ENCODE measurements at places on chromosomes 2 and 18.

GRCh38 chr2:176385219-176385759, 116.0 kb downstream of the MTX2 start:
- DNase-seq, result peak; percentile 30

GRCh38 chr2:153235516-153235915, 243.0 kb downstream of the RPRM start:
- no peak for DNase-seq

- no peak for DNase-seq
Observed at GRCh38 chr2:10393640-10393982, 54.5 kb downstream of the ODC1 start.

- DNase-seq, result no peak
Observed at GRCh38 chr2:26330604-26331003, 15.3 kb upstream of the SELENOI start.

- DNase-seq, result no peak
Observed at GRCh38 chr2:241237047-241237446, 48.6 kb downstream of the ANO7 start.

GRCh38 chr2:40259900-40260299, 192.0 kb downstream of the SLC8A1 start:
- DNase-seq, result no peak

DNA sequence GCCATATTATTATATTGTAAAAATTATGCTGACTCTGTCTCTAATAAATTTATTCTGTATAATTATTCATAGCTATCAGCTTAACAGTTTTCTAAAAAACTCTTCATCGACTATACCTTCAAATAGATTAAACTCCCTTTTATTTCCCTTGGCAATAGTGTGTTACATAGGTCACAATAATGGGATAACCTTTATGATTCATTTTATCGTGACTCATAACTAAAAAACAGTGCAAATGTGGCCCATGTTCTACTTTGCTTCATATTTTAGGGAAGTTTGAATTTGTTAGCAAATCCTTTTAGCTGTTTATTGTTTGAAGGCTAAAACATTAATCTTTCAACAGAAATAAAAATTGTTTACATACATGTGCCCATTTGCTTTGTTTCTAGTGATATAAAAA, 783.2 kb upstream of the CDH2 start:
- no peak for DNase-seq

GRCh38 chr2:45943219-45944044, 292.0 kb downstream of the PRKCE start:
- no peak for DNase-seq

- DNase-seq, result no peak
Observed at GRCh38 chr2:237708065-237708398, 80.6 kb downstream of the LRRFIP1 start.

DNA sequence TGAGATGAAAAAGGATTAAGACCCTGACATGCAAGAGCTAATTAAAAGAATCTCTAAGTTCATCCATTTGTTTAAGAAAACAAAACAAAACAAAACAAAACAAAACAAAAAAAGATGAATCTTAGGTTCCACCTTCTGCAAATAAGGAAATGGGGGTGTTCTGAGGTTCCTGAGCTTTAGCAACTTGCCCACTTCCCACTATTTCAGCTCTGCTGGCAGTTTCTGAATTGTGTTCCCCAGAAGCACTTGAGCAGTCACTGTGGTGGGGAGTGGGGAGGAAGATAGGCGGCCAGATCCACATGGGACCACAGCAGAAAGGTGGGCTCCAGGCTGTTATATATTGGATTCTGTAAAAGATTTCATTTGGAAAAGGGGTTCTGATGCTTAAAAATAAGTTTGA, 20.3 kb downstream of the INO80C start:
- no peak for DNase-seq

GRCh38 chr18:70149616-70150301, 55.7 kb downstream of the RTTN start:
- no peak for DNase-seq

GRCh38 chr2:15307526-15307925, 253.6 kb downstream of the NBAS start:
- DNase-seq, result no peak

- DNase-seq, result no peak
Observed at GRCh38 chr18:70671889-70672565, 383.2 kb downstream of the SOCS6 start.

DNA sequence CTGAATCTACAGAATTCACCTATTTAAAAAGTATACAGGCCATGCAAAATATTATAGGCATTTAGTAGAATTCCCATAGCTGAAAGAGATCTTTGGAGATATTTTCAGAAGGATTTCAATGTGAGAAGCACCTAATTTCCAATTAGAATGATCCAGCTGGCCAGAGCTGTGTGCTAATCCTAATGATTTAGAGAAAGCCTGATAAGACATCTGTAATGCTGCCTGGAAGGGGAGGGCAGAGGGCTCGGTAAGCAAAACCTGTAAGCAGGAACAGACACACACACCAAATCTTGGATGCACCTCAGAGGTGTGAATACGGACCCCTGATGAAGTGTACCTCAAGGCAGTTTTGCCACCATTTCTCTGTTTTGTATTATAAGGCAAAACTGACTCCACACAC, 14.0 kb downstream of the SERTAD2 start:
- no peak for DNase-seq

- DNase-seq, result no peak
Observed at GRCh38 chr2:29269095-29269764, 154.0 kb downstream of the CLIP4 start.

DNA sequence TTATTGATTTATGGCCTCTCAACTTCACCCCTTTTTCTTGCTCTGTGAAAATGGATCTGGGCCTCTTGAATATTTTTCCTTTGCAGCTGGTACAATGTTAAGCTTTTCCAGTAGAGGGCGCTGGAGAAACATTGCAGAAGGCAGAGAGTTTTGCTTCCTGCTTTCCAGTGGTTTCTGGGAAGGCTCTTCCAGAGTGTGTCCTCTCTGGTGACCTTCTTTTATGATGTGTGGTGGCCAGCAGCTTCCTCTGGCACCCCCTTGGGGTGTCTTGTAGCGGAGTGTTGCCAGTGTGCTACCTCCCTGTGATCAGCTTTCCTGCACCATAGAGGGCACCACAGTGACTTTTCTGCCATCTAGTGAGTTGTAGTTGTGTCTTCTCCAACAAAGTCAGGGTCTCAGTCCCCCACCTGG, 25.4 kb upstream of the MGAT5 start:
- no peak for DNase-seq

GRCh38 chr2:181984814-181985631, 630 bp upstream of the PPP1R1C start:
- DNase-seq, result no peak

DNA sequence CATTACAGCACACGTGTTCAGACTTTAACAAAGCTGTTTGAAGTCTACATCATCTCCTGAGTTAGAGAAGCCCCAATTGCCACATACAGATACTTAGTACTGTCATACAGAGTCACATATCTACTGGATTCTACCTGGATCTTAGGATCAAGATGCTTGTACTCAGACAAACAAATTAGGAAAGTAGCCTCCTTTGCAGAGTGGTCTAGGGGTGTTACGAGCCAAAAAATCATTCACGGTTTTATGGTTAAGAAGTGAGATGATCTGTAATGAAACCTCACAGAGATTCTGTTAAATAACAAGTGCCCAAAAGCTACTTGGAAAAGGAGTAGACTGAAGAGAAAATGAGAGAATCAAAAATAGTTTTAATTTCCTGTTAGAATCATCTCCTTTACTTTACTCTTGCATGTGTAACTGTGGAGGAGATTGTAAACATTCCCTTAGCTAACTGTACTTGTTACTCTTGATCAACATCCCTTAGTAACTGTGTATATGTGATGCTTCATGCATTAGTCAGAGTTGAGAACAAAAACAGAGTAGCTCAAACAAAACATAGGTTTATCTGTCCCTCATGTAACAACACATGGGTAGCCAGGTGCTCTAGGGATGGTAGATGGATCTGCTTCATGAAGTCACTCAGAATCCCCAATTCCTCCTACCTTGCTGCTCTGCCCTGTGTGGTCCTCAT, 16.4 kb upstream of the IL1RL1 start:
- DNase-seq, result no peak

- DNase-seq, result no peak
Observed at GRCh38 chr2:47389692-47390091, 13.3 kb upstream of the MSH2 start.

- no peak for DNase-seq
Observed at GRCh38 chr2:305366-305765, 17.5 kb upstream of the ALKAL2 start.

DNA sequence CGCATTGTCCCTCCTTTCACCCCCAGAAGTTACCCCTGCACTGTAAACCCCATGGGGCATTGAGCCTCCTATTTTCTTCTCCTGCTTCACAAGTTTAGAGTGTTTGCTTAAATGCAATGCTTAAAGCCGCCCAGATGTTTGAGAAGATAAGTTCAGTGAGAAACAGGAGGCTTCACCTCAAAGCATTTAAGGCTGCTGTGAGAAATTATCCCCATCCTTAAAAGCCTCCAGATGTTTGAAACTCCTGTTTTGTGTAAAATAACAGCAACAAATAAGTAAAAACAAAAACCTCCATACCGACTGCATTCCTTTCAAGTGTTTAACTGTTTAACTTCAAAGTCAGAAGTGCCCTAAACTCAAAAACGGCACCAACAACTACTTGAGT, 81.8 kb downstream of the RTP5 start:
- DNase-seq, result no peak

DNA sequence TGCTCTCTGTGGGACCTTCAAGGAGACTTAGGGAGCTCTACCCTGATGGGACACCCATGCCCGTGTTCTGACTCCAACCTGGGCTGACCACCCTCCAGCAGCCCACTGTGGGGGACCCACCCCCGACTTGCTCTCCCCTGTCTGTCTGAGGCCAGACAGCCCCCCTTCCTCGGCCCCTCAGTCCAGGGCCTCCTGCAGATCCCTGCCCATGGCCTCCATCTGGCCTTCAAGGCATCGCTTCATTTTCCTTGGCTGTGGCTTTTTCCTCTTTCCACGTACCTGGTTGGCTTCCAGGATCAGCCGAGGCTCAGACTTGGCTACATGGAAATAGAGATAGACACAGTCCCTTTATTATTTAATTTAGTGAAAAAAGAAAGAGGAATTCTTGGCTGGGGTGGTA, 290.0 kb downstream of the CYP26B1 start:
- DNase-seq, result no peak

- DNase-seq, result no peak
Observed at GRCh38 chr2:218479595-218479994, 60.7 kb downstream of the VIL1 start.

DNA sequence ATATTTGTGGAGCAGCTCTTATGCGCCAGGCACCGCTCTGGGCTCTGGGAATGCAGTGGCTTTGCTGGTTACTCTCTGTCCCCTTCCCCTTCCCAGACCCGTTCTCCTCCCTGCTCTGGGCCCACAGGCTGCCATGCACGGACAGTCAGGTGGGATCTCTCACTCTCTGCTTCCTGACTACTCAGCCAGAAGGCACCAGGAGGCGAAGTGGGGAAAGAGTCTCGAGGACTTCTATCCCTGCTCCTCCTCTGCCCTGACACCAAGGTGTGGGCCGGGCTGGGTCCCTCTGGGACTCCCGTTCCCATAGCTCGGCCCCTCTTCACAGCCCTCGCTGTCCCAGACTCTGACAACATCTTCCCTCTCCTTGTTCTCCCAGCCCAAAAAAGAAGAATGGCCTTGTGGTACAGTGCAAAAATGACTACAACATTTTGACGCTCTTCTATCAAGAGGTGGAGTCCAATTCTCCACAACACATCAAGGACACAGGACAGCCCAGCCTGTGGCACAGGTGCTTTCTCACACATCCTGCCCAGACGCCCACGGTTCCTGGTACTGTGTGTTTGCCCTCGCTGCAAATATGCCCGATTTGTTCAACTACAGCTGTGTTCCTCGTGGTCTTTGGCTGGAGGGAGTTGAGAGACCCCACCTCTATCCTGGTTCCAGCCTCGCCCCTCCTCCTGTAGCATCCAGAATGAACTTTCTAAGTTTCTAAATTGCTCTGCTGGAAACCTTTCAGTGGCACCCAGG, 14.0 kb upstream of the DUSP2 start:
- no peak for DNase-seq

- no peak for DNase-seq
Observed at GRCh38 chr18:63619661-63620060, 24.4 kb downstream of the SERPINB4 start.

DNA sequence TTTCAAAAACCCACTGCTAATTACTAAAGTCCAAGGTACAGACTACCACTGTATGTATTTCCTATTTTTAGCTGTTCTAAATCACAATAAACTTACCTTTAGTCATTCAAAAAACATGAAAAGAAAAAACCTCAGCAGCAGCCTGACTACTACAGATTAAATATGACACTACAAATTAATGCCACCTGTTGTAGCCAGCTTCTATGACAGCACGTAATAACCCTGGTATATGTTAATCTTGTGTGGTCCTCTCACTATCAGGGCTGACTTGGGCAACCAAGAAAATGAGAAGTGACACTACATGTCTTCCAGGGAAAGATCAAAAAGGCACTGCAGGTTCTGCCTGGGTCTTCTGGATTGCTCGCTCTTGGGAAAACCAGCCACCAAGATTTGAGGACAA, 90.6 kb upstream of the FAM124B start:
- no peak for DNase-seq
